ENCODE measurements at places on chromosomes 1 and 21.

GRCh38 chr21:41375875-41376274 lies 14.0 kb downstream of the MX2 start:
- no peak for DNase-seq

DNA sequence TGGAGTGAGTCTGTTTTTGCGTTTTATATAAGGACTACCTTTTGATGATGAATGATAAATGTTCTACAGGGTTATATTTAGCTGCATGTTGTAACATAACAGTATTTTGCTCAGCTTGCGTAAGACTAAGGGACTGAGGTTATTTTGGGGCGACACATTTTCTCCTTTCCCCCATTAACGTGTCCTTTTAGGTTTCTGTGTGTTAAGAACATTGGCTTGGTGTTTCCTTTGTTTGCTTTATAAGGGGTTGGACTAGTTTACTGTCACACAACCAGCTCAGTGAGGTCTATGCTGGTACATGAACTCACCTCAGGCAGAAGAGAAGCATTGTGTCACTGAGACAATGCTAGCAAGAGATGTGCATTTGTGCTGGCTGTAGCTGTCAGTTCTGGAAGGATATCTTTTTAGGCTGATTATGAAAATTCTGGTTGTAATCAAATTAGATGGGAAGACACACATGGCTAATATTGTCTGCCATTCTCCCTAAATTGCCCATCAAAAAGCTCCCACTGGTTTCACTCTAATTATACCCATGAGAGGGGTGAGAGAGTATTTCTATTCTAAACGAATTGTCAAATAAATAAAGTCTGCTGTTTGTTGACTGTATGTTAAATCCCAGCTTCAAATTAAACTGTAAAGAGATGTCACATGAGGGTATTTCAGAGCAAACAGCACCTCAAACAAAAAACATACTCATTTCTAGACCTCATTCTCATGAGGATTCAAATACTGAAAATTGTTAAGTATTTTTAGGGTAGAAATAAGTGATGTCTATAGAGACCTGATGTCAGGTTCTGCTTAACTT lies 62.6 kb downstream of the CDC14A start:
- no peak for DNase-seq

- DNase-seq = no peak
These were observed 20.7 kb upstream of the LRRC8D start for GRCh38 chr1:89800022-89800655.

DNA sequence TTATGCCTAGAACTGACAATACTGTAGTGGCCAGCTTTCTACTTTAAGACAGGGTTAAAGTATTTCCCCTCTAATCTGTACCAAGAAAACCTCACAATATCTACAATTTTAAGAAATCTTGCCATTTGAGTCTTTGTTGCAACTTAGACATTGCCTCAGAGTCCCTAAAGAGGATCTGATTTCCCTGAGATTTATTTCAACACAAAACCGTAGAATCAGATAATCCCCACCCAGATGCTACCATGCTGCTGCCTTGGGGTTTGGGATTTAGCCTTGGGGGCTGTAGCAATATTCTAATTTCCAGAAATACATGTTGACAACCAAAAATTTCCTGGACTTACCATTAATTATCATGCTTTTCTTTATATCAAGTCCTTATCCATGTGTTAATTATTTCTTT lies 50.3 kb upstream of the DENND1B start:
- DNase-seq = peak; percentile 62

DNA sequence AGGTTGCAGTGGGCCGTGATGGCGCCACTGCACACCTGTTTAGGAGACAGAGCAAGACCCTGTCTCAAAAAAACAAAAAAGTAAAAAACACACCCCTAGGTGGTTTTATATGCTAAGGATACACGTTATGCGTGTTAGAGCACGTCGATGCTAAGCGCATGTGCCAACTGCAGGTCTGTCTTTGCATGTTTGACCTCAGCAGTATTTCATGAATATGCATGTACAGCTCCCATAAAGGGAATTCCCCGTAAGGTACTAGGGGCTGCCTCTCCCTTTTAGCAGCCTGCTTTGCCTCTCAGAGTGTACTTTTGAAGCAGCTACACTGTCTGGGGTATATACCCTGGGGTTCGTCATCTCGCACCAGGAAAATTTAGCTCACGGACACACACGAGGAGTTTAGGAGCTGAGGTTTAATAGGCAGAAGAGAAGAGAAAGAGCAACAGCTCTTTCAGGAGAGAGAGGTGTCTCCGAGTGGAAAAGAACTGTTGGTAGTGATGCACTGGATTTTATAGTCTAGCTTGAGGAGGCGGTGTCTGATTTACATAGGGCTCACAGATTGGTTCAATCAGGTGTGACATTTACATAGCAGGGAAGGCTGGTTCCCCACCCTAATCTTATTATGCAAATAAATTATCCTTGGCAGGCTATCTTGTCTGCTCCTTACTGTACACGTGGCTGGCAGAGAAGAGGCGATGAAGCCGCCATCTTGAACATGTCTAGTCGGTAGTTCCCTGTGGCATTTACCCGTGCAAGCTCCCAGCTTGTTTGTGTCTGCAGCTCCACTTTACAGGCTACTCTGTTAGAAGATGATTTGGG lies 4.2 kb upstream of the OTUD3 start:
- DNase-seq = peak; percentile 89

- DNase-seq = no peak
These were observed 426.5 kb upstream of the BRINP3 start for GRCh38 chr1:190904091-190904695.

DNA sequence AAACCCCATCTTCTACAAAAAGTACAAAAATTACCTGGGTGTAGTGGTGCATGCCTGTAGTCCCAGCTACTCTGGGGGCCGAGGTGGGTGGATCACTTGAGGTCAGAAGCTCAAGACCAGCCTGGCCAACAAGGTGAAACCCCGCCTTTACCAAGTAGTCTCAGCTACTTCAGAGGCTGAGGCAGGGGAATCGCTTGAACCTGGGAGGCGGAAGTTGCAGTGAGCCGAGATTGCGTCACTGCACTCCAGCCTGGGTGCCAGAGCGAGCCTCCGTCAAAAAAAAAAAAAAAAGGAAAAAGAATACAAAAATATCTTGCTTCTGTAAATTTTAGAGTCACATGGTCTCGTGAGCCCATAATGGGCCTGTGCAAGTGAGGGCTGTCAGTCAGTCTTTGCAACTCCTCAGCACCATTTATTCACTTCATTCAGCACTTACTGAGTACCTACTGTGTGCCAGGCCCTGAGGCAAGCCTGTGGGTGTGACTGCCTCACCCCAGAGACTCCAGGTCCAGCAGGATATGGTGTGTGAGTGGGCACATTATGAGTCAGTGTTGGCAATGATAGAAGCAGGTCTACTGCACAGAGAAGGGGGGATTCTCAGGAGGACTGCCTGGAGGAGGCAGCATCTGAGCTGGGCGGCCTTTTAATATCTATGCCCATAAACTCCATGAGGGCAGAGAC lies 46.8 kb upstream of the TARDBP start:
- DNase-seq = no peak

- no peak for DNase-seq
These were observed 39.4 kb downstream of the IGFN1 start for GRCh38 chr1:201229771-201230635.

DNA sequence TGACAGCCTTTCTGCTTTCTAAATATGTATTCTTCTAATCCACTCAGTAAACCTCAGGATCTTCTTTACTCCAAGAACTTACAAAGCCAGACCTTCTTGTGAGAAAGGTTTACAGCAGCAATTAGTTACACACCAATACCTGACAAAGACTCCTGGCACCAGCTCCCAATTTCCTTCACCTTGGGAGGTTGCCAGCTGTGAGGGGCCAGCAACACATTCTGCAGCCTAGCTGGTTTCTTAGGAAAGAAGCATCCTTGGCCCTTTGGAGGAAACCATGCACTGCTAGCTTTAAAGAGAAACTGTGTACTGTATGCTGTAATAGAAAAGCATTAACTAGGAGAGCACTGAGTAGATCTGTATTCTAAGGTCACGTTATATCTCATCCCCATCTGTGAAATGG lies 10.8 kb downstream of the FYB2 start:
- DNase-seq = no peak

GRCh38 chr1:167427848-167428247 lies 90.5 kb downstream of the CD247 start:
- DNase-seq = peak; percentile 32

- no peak for DNase-seq
These were observed 21.6 kb downstream of the ITGB2 start for GRCh38 chr21:44898851-44899767.

DNA sequence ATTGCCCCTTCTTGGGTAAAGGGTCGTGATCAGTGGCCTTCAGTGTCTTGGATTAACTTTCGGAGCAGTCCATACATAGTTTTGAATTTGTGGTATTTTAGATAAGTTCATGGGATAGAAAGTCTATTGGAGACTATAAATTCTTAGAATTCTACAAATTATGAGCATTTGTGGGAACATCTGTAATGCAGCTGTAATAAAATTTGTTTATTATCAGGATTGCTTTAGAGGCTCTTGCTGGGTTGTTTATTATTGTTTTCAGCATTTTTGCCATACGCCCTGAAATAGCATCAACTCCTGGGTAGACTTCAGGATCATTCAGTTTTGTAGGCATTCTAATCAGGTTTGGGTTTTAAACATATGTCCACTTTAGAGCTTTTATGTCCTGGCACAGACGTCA lies 16.1 kb downstream of the LAMC1 start:
- DNase-seq = no peak

DNA sequence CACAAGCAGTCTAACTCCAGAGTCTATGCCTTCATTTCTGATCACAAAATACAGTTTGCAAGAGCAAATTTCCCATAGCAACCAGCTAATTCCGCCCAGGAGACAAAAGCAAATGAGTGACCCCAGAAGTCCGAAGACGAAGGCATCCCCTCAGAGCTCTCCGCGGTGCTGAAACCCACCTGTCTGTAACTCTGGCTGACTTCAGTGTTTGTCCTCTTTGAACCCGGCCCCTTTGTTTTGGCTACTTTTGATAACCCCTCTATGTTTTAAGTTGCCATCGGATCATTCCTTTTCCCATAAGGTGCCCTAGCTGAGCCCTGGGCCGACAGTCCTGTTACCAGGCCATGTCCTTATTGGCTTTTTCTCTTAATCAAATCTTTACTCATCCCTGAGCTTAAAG lies 515.8 kb downstream of the PTPRU start:
- no peak for DNase-seq

DNA sequence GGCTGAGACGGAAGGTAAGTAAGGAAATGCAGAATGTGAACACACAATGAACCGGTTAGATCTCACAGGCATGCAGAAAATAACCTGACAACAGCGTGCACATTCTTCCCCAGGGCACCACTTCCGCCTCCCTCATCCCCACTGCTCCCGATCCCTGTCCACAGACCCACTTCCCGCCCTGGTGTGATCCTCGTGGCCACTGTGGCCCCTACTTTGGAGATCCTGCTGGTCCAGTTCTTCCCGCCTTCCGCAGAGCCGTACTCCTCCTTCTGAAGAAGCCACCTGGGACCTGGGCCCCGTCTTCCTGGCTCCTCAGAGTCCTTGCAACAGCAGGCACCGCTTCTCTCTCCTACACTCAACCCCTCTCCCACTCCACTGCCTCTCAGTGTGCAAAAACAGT lies 1.4 kb upstream of the GSTM4 start:
- no peak for DNase-seq

DNA sequence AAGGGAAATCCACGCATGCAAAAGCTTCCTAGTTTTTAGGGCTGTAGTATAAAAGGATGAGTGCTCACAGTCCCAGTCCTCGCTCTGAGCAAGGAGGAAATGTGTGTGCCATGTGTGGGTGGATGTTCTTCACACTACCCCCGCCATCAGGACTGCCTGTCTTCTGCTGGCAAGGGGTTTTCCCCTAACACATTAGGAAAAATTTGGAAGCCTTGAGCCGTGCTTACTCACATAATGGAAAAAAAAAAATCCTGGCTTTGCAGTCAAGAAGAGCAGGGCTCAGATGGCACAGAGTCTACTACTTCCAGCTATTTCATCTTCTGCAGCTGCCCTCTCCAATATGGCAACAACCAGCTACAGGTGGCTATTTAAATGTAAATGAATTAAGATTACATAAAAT lies 363.1 kb downstream of the PLPP3 start:
- DNase-seq = no peak

DNA sequence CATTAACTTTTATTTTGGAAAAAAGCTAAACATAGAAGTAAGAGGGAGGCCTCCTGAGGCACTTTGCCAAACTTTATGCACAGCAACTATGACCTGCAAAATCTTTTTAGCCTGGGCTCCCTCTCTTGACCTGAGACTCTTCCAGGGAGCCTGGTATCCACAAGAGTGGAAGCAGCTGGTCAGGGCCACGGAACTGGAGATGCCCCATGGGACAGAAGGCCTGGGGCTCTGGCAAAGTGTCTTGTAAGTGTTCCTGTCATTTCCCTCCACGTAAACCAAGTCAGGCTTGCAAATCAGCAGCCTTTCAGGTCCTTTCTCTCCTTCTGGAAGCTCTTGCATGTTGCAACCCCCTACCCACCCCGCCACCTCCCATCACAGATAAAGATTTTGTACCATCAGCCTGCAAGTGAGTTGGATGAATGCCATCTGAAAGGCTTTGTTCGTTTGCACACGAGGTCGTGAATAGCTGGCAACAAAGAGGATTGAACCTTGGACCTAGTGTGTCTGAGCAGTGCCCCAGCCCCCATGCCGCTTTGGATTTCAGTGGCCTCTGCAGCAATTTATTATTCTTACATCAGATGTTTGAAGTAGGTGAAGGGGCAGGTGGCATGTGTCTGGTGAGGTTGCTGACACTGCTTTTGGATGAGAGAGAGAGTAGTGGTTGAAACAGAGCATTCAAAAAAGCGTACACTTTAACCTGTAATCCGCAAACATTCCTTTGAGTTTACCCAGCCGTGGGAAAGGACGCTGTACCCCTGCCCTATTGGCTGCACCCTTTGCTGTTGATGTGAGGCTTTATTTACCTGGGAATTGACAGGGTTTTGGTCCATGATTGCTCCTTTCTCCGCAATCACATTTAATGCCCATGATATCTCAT lies 91.6 kb downstream of the GALNT2 start:
- peak; percentile 57 for DNase-seq

DNA sequence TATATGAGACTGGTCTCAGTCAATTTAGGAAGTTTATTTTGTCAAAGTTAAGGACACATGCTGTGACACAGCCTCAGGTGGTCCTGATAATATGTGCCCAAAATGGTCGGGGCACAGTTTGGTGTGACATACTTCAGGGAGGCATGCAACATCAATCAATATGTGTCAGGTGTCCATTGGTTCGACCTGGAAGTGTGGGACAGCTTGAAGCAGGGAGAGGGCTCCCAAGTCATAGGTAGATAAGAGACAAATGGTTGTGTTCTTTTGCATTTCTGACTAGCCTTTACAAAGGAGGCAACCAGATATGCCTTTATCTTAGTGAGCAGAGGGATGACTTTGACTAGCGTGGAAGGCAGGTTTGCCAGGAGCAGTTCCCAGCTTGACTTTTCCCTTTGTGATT lies 4.5 kb upstream of the ERVH48-1 start:
- DNase-seq = no peak

- no peak for DNase-seq
These were observed 2.1 kb downstream of the PMVK start for GRCh38 chr1:154934358-154934948.

GRCh38 chr1:239785576-239785975 lies 306.1 kb upstream of the FMN2 start:
- DNase-seq = no peak

GRCh38 chr1:89305493-89305892 lies 32.8 kb upstream of the GBP5 start:
- DNase-seq = no peak
